ENCODE measurements at places on chromosomes 2 and 18.

- DNase-seq: no peak
These were observed 89.5 kb upstream of the LMAN1 start for GRCh38 chr18:59448546-59448945.

DNA sequence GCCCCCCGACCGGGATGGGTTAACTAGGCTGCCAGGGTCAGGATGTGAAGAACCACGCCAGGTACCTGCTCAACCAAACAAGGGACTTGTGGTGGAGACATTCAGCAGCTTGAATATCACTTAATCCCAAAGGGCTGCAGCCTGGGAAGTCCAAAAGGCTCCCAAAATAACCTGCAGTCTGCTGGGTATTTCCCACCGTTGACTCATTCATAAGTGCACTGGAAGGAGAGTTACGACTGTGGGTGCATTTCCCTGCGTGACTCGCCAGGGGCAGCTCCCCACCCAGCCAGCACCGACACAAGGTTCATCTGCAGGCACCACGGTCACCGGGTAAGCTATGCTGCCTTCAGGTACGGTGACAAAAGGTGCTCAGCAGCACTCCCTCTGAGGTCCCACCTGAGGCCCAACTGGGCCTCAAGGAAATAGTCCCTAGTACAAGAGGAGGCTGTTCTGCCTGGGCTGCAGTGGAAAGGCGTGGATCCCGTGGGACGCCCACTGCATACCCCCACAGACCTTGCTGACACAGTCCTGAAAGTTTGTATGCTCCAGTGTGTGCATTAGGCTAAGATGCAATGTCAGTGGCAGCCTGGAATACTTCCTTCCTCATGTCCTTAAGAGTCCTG, 86.5 kb downstream of the UXS1 start:
- DNase-seq: no peak

GRCh38 chr18:55337908-55338521, 250.0 kb downstream of the TCF4 start:
- DNase-seq: no peak

GRCh38 chr2:164661349-164661748, 40.1 kb upstream of the GRB14 start:
- no peak for DNase-seq

DNA sequence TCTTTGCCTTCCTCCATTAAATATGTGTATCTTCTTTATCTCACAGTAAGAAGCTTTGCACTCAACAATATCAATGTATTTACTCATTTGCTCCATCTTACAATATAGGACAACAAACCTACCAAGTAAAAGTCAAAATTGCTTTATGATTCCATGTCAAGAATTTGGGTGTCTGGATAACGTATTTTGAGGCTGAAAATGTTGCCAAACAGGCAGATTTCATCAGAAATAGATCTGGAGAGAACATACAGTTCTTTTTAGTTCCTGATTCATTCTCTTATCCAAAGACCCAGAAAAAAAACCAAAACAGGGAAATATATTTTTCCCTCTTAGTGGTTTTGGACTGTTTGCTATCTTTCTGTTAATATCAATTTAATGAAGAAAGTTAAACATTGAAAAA, 621.1 kb downstream of the STK39 start:
- no peak for DNase-seq

- no peak for DNase-seq
These were observed 50.7 kb downstream of the BCL2L11 start for GRCh38 chr2:111171337-111171930.

DNA sequence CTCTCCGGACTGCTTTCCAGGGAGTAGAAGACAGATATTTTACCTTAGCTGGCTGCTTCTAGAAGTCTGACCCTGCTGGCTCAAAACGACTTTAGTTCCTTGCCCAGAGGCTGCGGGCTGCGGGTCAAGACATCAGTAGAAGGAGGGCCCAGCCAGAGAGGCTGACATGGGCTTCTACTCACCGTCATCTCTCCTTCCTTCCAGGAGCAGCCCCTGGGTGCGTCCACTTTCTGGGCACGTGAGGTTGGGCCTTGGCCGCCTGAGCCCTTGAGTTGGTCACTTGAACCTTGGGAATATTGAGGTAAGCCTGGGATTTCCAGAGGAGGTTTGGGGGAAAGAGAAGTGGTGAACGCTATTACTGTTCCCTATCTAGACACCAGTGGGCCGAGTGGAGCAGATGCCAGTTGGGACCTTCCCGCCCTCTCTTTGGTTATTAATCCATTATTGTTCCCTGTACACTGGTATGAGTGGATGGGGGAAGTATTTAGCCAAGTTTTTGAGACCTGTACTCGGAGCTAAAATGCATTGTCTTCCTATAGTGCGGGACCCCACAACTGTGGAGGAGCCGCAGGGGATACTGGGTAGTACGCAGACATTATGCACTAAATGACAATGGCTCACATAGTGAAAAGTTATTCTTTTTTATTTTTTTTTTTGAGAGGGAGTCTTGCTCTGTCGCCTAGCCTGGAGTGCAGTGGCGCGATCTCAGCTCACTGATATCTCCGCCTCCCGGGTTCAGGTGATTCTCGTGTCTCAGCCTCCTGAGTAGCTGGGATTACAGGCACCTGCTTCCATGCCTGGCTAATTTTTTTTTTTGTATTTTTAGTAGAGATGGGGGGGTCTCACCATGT, 26.3 kb upstream of the CASP8 start:
- no peak for DNase-seq

- DNase-seq: no peak
These were observed 170.6 kb downstream of the METTL4 start for GRCh38 chr18:2400701-2401196.

DNA sequence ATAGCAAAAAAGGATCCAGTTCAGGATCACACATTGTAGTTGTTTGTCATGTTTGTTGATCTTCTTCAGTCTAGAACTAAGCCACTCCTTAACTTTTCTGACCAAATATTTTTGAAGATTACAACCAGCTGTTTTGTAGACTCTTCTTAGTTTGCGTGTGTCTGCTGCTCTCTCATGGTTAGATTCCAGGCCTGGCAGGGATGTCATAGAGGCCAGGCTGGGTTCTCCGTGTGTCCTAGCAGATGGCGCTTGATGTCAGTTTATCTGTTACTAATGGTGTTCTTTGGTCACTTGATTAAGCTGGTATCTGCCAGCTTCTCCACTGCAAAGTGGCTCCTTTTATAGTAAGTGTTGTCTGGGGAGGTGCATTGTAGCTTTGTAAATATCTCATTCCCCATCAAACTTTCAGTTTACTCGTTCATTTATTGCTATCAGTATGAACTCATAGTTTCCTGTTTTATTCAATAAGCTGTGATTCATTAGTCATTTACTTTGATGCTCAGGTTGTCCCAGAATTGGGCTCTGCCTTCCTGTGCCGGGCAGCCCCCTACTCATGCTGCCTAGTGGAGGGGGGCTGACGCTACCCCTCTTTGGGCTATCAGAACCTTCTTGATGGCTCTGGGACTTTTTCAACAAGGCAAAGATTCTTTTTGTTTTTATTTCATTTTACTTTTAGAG, 42.1 kb downstream of the GRHL1 start:
- DNase-seq: no peak

DNA sequence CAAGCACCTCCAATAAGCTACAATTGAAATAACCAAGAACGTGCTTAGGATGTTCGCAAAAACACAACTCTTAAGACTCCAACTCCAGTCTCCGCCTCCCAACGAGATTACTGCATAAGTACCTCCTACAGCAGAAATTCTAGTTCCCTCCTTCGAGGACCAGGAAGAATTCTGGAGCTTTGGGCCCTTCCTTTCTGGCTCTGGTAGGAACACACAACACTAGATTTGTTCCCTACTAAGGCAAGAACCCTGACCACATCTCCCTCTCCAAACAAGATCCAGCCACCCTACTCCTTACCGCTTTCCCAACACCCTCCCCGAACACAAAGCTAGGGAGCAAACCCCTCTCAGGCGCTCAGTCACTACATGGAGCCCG, 721 bp downstream of the ADAM17 start:
- peak; percentile 28 for DNase-seq

- DNase-seq: no peak
These were observed 202.4 kb upstream of the AGAP1 start for GRCh38 chr2:235291461-235291860.

GRCh38 chr18:77784759-77785379, 535.2 kb downstream of the GALR1 start:
- DNase-seq: no peak

DNA sequence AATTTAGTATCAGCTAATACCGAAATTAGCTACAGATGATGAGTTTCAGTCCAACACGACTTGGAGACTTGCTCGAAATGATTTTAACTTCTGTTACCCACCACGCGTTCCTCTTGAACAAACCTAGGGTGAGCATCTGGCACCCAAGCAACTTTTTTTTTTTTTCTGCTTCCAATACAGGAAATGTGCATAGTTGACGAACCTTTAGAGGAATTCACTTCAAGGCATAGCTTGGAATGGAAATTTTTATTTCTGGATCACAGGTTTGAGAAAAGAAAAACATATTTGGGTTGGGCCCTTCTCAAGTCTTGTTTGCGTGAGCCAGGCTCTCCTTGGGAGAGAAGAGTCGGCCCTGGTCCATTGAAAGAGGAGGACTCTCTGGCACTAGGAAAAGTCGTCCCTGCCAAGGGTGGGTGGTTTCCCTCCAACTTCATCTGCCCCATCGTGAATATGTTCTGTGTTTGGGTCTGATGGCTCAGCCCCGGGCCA, 37.4 kb upstream of the RPL31 start:
- DNase-seq: no peak
